ENCODE measurements at places on chromosomes 16 and 17.

DNA sequence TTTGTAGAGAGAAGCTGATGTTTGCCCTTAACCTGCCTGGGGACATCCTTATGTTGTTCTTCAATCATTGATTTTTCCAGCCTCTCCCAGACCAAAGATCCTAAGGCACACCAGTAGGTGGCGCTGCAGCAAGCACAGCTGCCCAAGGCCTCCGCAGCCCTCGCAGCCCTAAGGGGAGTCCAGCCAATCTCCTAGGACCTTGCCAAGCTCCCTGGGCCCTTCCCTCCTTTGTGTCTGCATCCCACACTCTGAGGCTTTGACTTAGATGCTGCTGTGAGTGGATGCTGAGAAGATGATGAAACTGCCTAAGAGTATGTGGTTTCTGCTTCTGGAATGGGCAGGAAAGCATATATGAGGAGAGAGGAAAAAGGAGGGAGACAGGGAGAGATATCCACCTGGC lies 47.1 kb downstream of the SPACA3 start:
- DNase-seq, result peak; percentile 43

GRCh38 chr16:24645739-24646645 lies 83.5 kb upstream of the TNRC6A start:
- DNase-seq, result no peak

- DNase-seq, result no peak
Measured at GRCh38 chr16:57532266-57532625, 4.1 kb downstream of the CCDC102A start.

DNA sequence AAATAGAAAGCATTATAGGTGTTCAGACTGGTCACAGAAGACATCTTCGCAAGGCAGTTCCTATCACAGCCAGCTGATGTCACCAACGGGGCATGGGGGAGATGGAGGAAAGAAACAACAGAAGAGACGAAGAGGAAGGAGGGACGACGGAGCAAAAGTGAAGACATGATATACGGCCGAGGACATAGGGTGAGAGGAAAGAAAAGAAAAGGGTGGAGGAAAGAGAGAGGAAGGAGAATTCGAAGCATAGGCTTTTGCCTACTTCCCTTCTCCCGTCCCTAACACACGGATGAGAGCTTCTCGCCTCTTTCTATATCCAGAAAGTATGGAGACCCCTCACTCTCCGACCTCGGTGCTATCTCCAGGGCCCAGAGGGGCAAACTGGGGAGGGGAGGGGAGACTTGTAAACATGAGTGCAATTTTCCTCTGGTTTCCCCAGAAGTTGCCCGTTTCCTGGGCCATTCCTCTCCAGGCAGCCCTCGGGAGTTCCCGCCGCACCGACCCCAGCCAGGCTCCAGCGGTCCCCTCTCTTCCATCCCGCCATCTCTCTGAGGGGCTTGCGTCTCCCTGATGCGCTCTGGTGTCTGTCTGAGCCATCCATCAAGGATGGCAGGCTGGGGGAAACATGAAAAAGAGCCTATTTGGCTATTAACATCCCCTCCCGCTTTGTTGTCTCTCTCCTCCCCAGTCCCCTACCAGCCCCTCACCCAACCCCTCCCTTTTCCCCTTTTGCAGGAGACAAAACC lies 26.0 kb downstream of the COPZ2 start:
- peak; percentile 44 for DNase-seq

- no peak for DNase-seq
Measured at GRCh38 chr16:55045329-55045728, 114.7 kb downstream of the IRX5 start.
